MG63 (cell line): ENCODE measurements at places on chromosomes 11 and 22. TPM values are rescaled to one million over a fixed set of nuclear protein-coding genes. Genes with fewer than 3 reads are reported as not detected.

GGTLC2 gene
- total RNA-seq, result not detected in 2 replicates

DNA sequence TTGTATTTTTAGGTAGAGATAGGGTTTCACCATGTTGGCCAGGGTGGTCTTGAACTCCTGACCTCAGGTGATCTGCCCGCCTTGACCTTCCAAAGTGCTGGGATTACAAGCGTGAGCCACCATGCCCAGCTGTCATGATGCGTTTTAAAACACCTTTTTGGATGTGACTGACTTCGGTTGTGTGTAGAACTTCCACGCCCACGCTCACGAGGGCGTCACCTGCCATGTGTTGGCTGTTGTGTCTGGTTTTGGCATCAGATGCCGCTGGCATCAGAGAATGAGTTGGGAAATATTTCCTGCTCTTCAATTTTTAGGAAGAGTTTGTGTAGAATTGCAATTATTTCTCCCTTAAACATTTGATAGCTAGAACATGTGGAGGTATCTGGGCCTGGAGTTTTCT is 109.1 kb downstream of the KCNQ1 start:
- no peak for DNase-seq

- DNase-seq, result no peak
These were observed at the start of gene PCSK7 for GRCh38 chr11:117231842-117232091. Gene PCSK7 (minus strand): TSS chr11:117232073. CDS start chr11:117229844, 2,229 bp downstream.

DNA sequence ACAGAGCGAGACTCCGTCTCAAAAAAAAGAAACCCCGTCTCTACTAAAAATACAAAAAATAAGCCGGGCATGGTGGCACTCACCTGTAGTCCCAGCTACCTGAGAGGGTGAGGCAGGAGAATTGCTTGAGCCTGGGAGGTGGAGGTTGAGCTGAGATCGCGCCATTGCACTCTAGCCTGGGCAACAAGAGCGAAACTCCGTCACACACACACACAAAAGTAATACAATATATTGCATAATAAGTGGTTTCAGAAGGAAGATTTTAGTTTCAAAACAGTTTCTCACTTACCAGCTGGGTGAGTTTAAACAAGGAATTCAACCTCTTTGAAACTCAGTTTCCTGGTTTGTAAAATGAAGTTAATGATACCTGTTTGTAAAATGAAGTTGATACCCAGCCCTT is 32.7 kb upstream of the HTR3A start:
- no peak for DNase-seq

CATSPERZ gene
- total RNA-seq, result not detected in 2 replicates

DNA sequence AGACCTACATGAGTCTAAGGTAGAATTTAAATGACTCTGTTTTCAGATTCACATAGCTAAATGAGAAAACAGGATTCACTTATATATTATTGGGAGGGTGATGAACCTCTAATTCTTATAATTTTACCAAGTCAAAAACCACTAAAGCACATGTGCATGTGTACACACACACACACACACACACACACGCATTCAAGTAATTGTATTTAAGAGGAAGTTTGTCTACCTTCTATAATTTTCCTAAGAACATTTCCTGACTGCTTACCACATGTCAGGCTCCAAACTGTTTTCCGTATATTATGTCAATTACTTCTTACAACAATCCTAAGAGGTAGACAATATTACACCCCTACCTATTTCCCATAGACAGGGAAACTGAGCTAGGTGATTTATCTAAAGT is 6.7 kb downstream of the RNF141 start:
- DNase-seq, result no peak

F2 gene
- 0.46 TPM in 1 of 2 replicates, not detected in the other for total RNA-seq
